ENCODE measurements at places on chromosomes 1 and 21.

GRCh38 chr1:22827666-22828483, 117.2 kb downstream of the EPHB2 start:
- no peak for DNase-seq

DNA sequence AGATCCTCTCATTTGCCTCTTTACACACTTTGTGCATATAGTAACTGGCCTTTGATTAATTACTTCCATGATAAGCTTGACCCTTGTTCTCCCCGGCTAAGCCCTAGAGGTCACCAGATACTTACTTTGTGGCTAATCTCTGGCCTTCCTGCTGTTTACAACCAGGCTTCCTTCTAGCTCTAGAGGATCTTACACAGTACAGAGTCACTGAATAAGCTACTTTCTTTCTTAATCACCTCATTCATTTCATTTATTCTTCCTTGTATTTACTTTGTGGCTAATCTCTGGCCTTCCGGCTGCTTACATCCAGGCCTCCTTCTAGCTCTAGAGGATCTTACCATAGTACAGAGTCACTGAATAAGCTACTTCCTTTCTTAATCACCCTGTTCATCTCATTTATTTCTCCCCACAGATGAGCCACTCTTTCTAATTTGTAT, 144.3 kb upstream of the C1orf21 start:
- DNase-seq = no peak

GRCh38 chr1:216183454-216183853, 239.8 kb downstream of the USH2A start:
- no peak for DNase-seq

- DNase-seq = peak; percentile 8
These were observed 165.6 kb downstream of the USP25 start for GRCh38 chr21:15895142-15896106.

- DNase-seq = no peak
These were observed 672 bp downstream of the BCL2L15 start for GRCh38 chr1:113886417-113887401.

- DNase-seq = no peak
These were observed 1.3 kb upstream of the PATJ start for GRCh38 chr1:61740751-61741700.

GRCh38 chr1:51285055-51285454, 45.3 kb downstream of the TTC39A start:
- no peak for DNase-seq

DNA sequence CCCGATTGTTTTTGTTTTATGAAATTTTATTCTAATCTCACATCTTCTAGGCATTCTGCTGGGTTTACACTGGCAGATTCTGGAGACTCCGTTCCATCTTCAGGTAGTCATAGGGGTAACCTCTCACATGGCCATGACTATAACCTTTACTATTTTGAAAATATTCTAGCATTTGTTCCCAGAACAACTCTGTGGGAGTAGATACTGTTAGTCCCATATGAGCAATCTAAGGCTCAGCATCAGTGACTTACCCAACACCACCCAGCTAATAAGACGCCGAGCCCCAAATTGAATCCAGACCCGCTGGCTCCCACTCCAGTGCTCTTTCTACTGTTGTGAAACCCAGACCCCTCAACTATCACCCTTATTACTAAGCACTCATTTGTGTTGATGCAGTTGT, 9.8 kb downstream of the ADAMTS4 start:
- DNase-seq = no peak

- peak; percentile 10 for DNase-seq
These were observed 159.6 kb upstream of the COA6 start for GRCh38 chr1:234213658-234214128.

- no peak for DNase-seq
These were observed 96.7 kb upstream of the KLHDC7A start for GRCh38 chr1:18384059-18384458.

- no peak for DNase-seq
These were observed 76.3 kb downstream of the LRRC53 start for GRCh38 chr1:74436078-74436477.

DNA sequence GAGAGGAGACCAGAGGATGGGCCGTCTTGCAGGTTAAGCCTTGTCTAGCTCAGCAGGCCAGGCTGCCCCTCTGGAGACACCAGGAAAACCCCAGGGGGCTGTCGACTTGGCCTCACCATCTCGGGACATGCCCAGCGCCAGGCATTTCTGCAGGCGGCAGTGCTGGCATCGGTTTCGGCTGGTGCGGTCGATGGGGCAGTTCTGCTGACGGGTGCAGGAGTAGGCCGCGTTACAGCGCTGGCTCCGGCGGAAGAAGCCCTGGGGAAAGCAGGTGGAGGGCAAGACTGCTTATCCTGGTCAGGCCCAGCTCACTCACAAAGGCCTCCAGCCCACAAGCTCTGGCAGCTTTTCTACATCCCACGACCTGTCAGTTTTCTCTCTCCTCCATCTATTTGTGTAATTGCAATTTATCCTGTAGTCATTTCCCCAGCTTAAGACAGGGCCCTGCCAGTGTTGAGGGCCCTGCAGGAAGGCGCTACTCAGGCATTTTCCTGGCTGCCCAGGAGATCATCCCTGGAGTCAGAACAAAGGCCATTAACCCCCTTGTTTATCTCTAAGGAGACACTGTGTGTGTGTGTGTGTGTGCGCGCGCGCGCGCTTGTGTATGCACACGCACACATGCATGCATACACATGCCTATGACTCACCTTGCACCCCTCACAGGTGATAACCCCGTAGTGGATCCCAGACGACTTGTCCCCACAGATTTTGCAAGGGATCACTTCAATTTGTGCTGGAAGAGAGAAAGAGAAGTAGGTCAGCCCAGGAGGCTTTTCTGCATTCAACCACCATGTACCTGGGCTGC, 11.5 kb upstream of the LINGO4 start:
- no peak for DNase-seq

- DNase-seq = no peak
These were observed 54.7 kb upstream of the IFFO2 start for GRCh38 chr1:19010995-19011844.

DNA sequence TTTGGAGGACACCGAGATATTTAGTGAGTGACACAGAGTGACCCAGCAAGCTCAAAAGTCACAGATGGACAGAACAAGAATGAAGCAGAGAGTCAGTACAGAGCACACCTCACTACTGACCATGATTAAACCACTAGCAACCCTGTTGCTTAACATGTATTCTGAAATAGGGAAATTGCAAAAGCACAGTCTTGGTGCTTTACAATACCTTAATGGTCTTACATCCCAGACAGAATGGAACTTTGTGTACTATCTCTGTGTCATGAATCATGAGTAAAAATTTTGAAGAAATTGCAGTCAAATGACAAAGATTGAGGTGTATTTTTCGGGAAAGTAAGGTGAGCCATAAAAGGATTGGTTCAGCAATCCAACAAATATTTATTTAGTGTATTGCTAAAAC, 2.7 kb upstream of the SAMSN1 start:
- no peak for DNase-seq

DNA sequence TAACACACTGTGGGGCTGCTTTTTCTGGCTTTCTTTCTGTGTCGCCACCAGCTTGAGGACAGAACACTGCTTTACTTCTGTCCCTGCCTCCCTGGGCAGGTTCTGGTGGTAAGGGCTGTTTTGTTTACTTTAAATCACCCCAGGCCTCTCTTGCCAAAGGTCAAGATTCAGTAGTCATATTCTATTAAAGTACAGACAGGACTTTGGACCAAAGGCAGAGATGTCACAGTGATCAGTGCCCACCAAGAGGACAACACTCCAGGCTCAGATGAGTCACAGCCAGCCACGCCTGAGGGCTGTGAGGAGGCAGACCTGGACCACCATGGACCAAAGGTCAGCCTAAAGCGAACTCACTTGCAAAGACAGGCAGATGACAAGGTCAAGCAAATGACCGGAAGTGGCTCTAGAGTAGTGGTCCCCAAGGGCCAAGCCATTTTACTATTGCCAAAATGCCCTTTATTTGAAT, 200.0 kb downstream of the RHOU start:
- no peak for DNase-seq

DNA sequence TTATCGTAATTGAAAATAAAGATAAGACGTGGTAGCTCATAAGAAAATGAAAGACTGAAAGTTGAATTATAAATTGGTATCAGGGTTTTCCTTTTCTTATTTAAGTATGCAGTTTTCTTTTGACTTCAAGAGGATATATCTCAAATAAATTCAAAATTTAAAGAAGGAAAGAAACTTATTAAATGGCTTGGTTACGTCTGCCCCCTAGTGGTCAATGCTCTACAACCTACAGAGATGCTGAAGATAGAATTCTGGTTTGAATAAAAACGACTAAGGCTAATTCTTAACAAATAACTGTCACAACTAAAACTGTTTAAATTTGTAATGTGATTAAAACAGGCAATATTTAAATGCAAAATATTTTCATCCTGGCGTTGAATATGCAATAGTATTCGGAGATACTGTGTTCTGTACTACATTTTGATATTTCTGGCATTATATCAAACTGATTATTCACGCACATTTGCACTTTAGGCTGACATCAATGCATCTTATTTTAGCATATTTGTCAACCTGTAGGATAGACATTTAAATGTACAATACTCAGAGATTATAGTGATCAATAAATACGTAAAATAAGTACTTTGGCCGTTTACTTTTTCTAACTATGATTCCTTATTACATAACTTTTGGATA, 26.8 kb downstream of the IFI44 start:
- peak; percentile 59 for DNase-seq

- no peak for DNase-seq
These were observed 109.6 kb downstream of the PRDM2 start for GRCh38 chr1:13809461-13810159.

- DNase-seq = no peak
These were observed 27.9 kb downstream of the WDR64 start for GRCh38 chr1:241679961-241680360.

DNA sequence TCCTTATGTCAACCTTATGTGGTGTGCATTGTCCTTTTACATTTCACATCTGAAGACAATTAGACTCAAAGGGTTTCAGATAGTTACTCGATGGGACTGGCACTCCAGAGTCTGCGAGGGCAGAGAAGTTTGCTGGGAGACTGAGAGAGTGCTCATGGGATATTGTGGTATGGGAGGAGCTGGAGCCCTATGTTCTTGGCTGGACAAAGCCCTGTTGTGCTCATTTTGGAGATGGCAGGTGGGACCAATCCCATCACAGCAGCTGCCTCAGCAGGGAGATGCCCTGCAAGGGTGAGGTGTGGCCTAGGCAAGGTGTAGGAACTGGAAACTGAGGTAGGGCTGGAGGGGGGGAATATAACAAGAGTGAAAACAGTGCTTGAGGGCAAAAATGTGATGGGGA, 43.5 kb upstream of the CRNN start:
- DNase-seq = no peak

DNA sequence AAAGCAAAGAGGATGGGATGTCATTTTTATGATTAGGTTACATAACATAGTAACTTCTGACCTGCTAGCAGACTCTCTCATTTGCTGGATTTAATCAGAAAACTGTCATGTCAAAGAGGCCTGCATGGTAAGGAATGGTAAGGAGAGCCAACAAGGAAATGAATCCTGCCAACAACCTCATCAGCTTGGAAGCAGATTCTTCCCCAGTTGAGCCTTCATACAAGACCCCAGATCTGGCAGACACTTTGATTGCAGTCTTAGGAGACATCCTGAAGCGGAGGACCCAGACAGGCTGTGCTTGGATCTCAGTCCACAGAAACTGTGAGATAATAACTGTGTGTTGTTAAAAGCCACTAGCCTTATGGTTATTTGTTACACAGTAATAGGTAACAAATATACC, 27.6 kb upstream of the MARK1 start:
- DNase-seq = no peak

DNA sequence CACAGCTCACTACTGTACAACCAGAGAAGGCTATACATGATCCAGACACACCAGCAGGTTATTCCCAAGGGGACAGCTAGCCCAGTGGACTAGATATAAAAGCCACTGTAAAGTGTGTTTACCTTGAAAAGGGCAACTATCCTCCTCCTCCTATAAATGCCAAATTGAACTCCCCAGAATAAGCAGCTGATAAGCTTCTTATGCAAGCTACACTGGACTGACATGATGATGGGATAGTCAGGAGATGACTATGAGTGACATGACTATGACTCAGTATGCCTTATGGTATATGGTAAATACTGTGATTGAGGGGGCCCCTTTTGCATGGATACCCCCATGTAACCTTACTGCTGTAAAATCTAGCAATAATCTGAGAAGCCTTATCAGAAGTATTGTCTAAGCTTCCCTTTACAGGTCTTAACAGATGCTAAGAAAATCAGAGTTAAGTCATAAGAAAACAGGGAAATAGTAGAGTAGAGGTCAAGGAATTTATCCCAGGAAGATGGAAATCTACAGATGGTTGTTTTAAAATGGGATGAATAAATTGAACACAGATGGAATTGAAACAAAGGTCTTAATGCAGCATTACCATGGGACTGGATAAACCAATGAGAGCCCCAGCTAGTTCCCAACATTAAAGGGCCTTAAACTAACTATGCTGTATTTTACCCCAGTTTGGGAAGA, 55.8 kb downstream of the TRIM33 start:
- no peak for DNase-seq

GRCh38 chr1:214557952-214558735, 6.7 kb upstream of the PTPN14 start:
- DNase-seq = peak; percentile 87

- no peak for DNase-seq
These were observed 162.5 kb upstream of the SGIP1 start for GRCh38 chr1:66371233-66372005.

DNA sequence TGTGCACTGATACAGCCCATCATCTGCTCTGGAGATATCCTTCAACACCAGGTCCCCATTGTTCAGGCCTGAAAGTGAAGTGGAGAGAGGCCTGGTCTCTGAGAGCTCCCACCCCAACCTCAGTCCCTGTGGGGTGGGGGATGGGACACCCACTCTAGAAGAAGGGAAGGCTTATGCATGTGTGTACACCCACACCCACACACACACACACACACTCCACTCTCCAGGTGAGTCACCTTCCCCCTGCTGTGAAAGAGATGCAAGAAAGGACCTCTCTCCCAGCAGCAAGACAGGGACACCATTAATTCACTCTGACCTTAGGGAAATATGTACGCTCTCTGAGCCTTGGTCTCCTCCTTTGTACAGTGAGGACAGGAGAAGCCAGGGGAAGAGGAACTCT, 5.9 kb downstream of the VSIG8 start:
- no peak for DNase-seq

DNA sequence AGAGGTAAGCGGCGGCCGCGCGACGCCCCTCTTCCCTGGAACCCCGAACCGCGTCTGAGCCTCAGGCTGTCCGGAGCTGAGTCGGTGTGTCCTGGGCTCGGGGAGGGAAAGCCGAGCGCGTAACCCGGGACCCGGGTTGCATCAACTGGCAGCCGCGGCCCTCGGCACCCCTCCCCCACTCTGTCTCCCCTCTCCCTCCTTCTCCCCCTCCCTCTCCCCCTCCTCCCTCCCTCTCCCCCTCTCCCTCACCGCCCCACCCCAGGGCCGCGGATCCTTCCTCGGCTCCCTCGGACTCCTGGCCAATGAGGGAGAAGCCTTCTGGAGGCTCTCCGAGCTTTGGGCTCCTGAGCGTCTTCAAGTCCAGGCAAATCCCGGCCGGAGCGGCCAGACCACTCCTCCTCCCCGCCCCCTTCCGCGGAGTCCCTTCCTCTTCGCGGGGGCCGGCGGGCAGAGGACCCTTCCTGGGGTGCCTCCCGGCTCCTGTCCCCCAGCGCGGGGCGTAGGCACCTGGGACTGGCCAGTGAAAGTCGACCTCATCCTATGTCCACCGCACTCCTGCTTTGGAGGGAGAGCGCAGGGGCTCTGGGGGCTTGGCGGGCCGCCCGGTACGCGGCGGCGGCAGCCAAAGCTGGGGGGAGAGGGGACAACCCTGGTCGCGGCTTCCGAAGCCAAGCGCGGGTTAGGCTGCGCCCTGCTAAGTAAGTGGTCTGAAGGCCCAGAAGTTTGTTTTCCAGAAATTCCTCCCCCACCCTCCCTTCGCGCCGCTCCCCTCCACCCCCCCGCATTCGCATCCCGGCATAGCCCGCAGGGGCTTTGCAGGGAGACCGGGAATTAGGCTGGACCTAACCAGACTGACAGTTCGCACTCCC, 850 bp downstream of the SESN2 start:
- peak; percentile 81 for DNase-seq
